ENCODE measurements at places on chromosomes 5 and 9.

DNA sequence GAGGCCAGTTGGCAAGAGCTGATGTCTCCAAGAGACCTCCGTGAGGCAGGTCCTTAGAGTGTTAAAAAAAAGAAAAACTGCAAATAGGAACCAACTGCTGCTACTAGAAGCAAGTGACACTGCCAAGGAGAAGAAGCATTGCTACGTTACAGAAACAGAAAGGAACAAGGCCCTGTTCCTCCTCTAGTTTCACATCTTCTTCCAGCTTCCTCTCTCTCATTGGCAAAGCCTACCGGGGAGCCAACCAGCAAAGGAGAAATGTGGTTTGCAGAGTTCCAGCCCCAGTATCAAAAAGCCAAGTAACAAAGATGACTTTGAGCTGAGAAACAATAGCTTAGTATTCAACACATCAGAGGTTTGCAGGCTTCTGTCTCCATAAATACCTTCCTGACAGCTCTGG lies 145.9 kb downstream of the PRELID2 start:
- no peak for DNase-seq

- DNase-seq, result no peak
These were observed 94.6 kb downstream of the RASEF start for GRCh38 chr9:82968388-82968787.

GRCh38 chr9:36597412-36598178 lies 24.9 kb downstream of the MELK start:
- DNase-seq, result no peak

GRCh38 chr5:134247428-134248224 lies 21.8 kb upstream of the PPP2CA start:
- no peak for DNase-seq

- no peak for DNase-seq
These were observed 855.2 kb downstream of the MAT2B start for GRCh38 chr5:164360589-164360988.

DNA sequence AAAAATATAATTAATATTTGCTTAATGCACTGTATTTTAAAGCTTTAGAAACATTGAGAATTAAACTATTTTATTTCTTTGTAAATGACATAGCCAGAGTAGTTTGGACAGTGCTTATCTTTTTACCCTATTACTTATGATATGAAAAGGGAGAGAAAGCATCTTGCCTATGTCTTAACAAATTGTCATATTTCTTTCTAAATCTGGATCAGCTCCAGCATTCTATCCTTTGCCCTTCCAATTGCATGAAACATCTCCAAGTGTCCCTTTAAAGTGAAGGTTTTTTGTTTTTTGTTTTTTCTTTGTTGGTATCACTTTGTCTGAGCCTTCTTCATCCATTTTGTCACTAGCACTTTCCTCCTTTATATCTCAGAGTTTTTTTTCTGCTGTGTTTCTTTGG lies 511.6 kb upstream of the FAM174A start:
- no peak for DNase-seq

DNA sequence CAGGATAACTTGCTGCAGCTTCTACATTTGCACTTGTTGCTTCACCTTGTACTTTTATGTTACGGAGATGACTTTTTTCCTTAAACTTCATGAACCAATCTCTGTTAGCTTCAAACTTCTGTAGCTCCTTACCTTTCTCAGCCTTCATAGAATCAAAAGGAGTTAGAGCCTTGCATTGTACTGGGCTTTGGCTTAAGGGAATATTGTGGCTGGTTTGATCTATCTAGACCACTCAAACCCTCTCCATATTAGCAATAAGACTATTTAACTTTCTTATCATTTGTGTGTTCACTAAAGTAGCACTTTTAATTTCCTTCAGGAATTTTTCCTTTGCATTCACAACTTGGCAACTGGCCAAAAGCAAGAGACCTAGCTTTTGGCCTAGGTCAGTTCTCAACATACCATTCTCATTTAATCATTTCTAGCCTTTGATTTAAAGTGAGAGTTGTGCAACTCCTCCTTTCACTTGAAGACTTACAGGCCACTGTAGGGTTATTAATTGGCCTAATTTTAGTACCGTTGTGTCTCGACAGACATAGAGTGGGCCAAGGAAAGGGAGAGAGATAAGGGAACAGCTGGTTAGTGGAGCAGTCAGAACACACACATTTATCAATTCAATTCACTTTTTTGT lies 63.7 kb downstream of the SHOC1 start:
- DNase-seq, result no peak

DNA sequence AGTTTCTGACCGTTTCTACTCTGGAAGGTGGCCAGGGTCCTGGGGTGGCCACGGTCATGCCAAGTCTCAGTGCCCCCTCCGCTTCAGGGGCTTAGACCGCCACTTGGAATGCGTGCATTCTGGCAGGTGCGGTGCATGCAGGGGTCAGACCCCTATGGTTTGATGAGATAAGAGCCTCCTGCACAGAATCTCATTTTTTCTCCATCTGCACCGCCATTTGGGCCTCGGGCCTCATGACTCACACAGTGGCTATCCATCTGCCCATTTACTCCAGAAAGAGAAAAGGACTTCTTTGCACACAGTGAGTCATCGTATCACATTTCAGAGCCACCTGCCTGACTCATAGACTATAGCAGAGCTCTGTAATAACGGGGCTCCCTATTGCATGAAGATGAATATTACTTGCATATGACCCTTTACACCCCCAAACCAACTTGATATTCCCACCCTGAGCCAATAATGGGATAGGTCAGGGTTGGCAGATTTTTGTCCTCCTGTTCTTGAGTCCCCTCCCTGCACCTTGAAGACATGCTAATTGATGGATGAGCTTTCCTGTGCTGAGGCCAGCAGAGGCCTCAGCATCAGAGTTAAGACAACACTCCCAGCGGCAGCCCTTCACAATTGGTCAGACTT lies 157.4 kb downstream of the NR3C1 start:
- no peak for DNase-seq

GRCh38 chr5:112977440-112977861 lies 853 bp downstream of the DCP2 start:
- no peak for DNase-seq

GRCh38 chr5:176734756-176735342 lies 75.5 kb upstream of the UNC5A start:
- DNase-seq, result no peak

DNA sequence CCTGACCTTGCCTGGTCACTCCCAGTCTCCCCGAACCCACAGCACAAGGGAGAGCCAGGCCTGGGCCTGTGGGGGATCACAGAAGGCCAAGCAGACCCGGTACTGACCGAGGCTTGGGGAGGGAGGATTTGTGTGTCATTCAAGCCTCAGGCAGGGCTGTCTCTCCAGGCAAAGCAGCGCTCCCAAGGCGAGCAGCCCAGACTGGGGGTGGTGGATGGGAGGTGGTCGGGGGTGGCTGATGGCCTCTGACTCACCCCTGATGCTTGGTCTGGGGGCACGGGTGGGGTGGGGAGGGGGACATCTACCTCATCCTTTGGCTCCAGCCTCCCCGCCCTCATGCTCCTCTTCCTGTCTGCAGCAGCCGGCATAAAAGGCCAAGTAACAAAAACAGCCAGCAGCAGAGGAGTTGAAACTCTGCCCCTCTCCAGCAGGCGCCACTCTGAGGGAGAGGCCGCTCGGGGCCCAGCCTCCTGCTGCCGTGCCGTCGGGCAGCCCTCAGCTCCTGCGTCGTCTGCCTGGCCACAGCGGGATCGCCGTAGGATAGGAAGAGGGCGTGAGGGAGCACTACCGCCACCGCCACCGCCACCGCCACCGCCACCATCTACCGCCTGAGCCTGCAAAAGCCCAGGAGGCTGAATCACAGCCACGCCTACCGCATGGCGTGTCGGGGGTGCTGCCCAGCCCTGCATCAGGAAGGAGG lies 166.0 kb downstream of the OLFM1 start:
- no peak for DNase-seq

- no peak for DNase-seq
These were observed 190.9 kb downstream of the ICE1 start for GRCh38 chr5:5613261-5613990.

GRCh38 chr9:122814545-122814944 lies 13.8 kb downstream of the PDCL start:
- no peak for DNase-seq

- DNase-seq, result no peak
These were observed 1.1 kb upstream of the LPAR1 start for GRCh38 chr9:111039231-111039906.

- DNase-seq, result no peak
These were observed 4.8 kb downstream of the SUB1 start for GRCh38 chr5:32589942-32590869.

DNA sequence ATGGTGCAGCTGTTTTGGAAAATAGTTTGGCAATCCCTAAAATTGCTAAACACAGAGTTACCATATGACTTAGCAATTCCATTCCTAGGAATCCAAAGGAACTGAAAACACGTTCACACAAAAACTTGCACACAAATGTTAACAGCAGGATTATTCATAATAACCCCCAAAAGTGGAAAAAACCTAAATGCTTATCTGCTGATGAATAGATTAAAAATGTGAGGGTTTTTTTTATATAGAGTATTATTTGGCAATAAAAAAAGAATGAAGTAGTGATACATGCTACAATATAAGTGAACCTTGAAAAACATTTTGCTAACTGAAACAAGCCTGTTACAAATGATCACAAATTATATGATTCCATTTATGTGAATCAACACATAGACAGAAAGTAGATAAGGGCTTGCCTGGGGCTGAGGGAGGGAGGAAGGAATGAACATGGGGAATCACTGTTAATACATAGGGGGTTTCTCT lies 45.1 kb upstream of the TRIO start:
- no peak for DNase-seq

DNA sequence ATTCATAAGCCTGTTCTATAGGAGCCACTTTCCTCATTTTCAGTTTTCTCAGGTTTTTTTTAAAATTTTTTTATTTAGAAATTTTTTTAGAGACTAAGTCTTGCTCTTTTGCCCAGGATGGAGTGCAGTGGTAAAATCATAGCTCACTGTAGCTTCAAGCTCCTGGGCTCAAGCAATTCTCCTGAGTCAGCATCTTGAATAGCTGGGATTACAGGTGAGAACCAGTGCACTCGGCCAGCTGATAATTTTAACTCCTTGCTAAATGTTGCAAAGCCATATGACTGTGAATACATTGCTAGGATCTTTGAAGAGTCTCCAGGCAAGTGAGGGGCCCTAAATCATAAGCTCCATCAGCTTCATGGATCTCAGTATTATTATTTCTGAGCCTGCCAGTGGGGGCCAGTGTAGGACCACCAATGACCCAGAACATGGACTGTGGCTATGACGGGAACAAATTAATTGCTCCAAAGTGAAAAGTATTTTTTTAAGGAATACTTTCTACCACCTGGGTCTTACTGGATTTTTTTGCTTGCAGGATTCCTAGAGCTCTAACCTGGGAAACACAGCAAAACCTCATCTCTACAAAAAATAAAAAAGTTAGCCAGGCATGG lies 5.7 kb upstream of the GAPVD1 start:
- no peak for DNase-seq

- no peak for DNase-seq
These were observed 18.3 kb downstream of the ACTL7B start for GRCh38 chr9:108837530-108837929.
